ENCODE measurements at places on chromosomes 1 and 21. TPM values are rescaled to one million over a fixed set of nuclear protein-coding genes. Genes with fewer than 3 reads are reported as not detected.

Gene FCER1G
- total RNA-seq, result 250 TPM

Gene LMX1A
- not detected for total RNA-seq

GRCh38 chr1:235056937-235057336 lies 71.7 kb downstream of the TOMM20 start:
- DNase-seq, result no peak
- no peak overlapping the region for H3K4me3 ChIP-seq

DNA sequence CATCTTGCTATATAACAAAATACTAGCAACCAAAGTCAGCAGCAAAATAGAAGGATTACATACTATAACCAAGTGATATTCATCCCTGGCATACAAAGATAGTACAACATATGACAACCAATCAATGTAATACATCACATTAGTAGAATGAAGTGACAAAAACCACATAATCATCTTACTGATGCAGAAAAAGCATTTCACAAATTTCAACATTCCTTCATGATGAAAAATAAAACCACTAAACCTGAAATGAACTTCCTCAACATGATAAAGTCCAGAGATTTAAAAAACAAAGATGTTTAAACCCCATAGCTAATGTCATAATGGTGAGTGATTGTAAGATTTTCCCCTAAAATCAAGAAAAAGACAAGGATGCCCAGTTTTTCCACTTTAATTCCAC lies 18.6 kb downstream of the RO60 start:
- H3K36me3 ChIP-seq, result peaks cover 74% of the 10 kb centered on the region
- no peaks in the 10 kb centered on the region for H3K27me3 ChIP-seq
- no peaks in the 10 kb centered on the region for H3K4me1 ChIP-seq
- no peak overlapping the region for H3K4me3 ChIP-seq

DNA sequence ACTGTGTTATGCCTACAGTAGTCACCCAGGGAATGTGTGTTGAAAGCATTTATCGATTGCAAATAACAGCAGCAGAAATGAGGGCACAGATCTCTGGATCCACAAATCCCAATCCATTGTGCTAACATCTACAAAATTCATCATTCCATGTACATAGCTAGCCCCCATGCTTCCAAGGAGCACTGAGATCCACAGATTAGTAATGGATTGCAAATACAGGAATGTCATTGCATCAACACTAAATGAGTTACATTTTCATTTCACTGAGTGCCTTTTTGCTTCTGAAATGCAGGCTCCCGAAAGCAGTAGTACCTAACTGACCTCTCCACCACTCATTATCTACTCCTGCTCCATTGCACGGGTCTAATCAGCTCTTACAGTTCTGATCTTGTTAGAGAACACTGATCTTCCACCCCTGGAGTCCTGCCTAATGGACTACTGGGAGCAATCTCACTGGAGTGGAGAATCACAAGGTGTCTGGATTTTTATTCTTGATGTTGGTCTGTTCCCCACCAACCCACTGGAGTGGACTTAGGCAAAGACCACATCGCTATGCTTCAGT lies 30.5 kb downstream of the ASTN1 start:
- no peak for DNase-seq
- H3K4me3 ChIP-seq, result no peak overlapping the region
- H3K4me1 ChIP-seq, result no peaks in the 10 kb centered on the region
- no peaks in the 10 kb centered on the region for H3K36me3 ChIP-seq
- no peak overlapping the region for H3K27ac ChIP-seq
- no peaks in the 10 kb centered on the region for H3K27me3 ChIP-seq
